ENCODE measurements at places on chromosomes 1 and 21. TPM values are rescaled to one million over a fixed set of nuclear protein-coding genes. Genes with fewer than 3 reads are reported as not detected.

- H3K36me3 ChIP-seq: no peaks in the 10 kb centered on the region
- H3K27ac ChIP-seq: peak overlapping the region; percentile 68
These were observed 624 bp downstream of the RIPK4 start for GRCh38 chr21:41765973-41766882.

TRIM17 gene
- not detected for total RNA-seq

S100A1 gene
- 2,413 TPM for total RNA-seq

GRCh38 chr1:52334906-52335528, 31.0 kb downstream of the CC2D1B start:
- H3K27me3 ChIP-seq: no peaks in the 10 kb centered on the region
- no peak overlapping the region for H3K27ac ChIP-seq
- no peak for DNase-seq
- no peak overlapping the region for H3K4me3 ChIP-seq

RASAL2 gene
- total RNA-seq: 44.7 TPM

DNA sequence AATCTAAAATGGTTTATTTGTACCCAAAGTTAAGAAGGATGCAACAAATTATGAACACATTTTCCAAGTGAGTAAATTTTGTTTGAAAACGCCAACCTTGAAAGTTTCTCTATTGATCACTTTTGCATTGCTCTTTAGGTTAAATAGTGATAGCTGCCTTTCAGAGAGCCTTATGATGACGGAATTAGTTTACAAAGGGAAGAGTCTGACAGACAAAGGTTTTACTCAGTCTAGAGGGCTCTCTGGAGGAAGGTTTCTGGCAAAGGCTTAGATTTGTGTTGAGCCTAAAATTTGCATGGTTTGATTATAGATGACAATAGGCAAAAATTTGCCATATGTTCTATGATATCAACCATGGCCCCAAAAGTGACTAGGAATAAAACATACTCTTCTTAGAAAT, 95.9 kb upstream of the RUNX1 start:
- no peak overlapping the region for H3K27ac ChIP-seq
- DNase-seq: no peak
- no peaks in the 10 kb centered on the region for H3K4me1 ChIP-seq
- H3K4me3 ChIP-seq: no peak overlapping the region
- H3K36me3 ChIP-seq: no peaks in the 10 kb centered on the region
- no peaks in the 10 kb centered on the region for H3K27me3 ChIP-seq
